Calu3 (cell line): ENCODE measurements at places on chromosomes 12 and 14. TPM values are rescaled to one million over a fixed set of nuclear protein-coding genes. Genes with fewer than 3 reads are reported as not detected.

FOXN4 gene
- total RNA-seq: not detected in 2 replicates

IL31 gene
- total RNA-seq: not detected in 2 replicates

SCNN1A gene
- total RNA-seq: 36.5 and 53.5 TPM in 2 replicates

KLRG1 gene
- total RNA-seq: 0.38 and 0.66 TPM in 2 replicates

- peak; percentile 61 for DNase-seq
Observed at GRCh38 chr12:93502802-93503623, 35.7 kb downstream of the MRPL42 start.

DNA sequence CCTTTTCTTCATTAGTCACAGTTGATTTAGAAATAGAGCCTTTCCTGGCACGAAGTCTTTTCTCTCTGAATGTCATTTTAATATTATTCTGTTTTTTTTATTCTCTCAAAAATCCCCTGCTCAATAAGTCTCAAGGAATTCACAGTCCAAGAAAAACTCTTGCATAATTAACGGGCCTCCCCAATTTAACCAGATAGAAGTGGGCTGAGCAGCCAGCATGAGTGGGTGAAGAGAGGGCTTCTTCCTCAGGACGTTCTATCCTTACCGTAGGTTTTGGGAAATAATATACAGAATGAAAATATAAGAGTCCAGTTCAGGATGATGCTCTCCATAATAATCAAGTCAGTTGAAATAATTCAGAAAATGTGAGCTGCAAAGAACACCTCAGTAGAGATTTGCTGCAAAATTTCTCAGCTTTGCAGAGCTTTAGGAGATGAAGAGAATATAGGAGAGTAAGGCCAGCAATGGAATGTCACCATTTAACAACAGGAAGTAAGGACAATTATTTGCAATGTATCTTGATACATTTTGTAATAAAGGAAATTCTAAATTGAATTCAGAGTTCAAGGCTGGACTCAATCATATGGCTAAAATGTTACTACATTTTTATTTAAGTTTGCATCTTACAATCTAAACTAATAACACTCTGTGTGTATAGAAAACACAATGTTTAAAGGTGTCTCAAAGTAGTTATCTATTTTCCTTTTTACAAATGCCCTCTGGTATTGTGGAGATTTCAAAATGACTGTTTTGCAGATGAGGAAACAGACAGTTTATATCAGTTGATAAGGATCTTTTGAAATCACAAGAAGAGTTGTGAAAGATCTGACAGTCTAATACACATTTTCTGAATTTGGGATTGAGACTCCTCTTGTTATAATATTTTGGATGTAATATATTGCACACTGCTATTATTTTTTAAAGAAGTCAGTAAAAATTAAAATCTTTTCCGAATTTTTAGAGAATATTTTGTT lies 1724.1 kb upstream of the SEL1L start:
- no peak for DNase-seq

- no peak for DNase-seq
Observed at GRCh38 chr14:105075379-105076295, 10.4 kb upstream of the GPR132 start.

DNA sequence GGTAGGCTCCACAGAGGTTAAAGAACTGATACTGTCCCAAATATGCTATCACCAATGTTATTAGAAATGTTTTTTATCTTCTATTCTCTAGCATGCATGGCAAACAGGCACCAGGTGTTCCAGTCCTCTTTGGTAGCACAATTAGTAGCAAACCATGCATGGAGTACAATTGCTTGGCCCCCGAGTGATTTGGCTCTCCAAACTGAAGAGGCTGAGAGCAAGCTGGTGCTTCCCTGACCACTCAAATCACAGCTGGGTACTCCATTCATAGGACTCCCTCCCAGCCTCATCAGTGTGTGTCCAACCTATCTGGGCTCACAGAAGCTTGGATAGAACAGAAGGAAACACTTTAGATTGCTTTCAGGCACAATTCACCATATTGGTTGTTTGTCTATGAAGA lies 93.4 kb downstream of the DIO2 start:
- no peak for DNase-seq

- DNase-seq: no peak
Observed at GRCh38 chr14:98269533-98269932, 1002.5 kb downstream of the BCL11B start.

DNA sequence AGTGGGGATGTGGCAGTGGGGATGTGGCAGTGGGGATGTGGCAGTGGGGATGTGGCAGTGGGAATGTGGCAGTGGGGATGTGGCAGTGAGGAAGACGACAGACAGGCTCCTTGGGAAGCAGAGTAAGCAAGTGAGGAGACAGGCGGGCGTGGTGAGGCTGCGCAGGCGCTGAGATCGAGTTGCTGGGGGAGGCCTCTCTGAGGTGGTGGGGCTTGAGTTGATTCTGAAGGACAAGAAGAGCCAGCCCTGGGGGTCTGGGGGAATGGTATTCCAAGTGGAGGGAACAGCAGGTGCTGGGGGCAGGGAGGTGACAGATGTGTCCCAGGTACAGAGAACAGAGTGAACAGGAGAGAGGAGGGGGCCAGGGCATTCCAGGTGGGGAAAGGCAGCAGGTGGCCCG lies 33.8 kb upstream of the TSPAN9 start:
- no peak for DNase-seq
